Panc1 (cell line): ENCODE measurements at places on chromosomes 1 and 21. TPM values are rescaled to one million over a fixed set of nuclear protein-coding genes. Genes with fewer than 3 reads are reported as not detected.

- peak; percentile 96 for DNase-seq
These were observed at the start of gene DUSP23 for GRCh38 chr1:159780583-159781582. TSS of gene DUSP23 (plus strand) at chr1:159780962. CDS start at chr1:159781101, 139 bp downstream.

The TSTD1 gene
- 20.1 TPM for total RNA-seq

DNA sequence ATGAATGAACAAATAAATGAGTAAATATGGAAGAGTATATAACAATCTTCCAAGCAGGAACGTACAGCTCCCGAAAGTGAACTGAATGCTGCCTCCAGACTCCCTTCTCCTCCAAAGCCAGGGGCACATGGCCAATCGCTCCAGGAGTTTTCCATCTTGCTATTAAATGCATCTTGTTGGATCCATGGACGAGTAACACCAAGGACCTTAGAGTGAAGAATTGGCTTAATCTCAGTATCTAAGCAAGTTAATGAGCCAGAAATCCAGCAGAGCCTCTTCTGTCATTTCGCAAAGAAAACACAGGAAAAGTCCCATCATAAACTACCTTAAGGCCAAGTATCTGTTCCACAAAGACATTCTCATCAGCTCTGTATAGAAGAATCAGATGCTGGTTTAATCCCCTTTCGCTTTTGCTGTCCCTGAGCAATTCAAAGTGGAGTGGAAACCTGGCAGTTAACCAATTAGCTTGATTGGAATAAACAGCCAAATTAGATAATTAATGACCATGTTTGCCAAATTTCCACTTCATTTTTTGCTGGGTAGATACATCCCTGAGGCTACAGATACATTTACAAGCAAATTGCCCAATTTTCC is 116.0 kb downstream of the MIS18A start:
- no peak for DNase-seq

The SYTL1 gene
- 2.4 TPM for total RNA-seq

GRCh38 chr21:46284077-46284644 is 1.2 kb downstream of the MCM3AP start:
- no peak for DNase-seq

DNA sequence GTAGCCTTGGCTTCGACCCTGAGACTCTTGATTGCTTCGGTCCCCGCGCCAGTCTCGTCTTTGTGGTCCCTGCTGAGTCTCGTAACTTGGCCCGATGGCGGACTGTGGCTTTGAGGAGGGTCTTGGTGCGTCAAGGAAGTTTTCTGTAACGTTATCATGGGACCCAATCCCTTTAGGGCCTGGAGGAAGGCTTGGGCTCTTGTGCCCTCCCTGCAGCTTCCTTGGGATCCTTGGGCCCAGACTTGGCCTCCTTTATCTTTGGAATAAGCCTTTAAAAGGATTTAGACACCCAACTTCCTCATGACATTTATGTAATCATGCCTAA is 371 bp downstream of the ZMPSTE24 start:
- no peak for DNase-seq

- DNase-seq = no peak
These were observed 26.4 kb upstream of the KCNC4 start for GRCh38 chr1:110183642-110184167.

DNA sequence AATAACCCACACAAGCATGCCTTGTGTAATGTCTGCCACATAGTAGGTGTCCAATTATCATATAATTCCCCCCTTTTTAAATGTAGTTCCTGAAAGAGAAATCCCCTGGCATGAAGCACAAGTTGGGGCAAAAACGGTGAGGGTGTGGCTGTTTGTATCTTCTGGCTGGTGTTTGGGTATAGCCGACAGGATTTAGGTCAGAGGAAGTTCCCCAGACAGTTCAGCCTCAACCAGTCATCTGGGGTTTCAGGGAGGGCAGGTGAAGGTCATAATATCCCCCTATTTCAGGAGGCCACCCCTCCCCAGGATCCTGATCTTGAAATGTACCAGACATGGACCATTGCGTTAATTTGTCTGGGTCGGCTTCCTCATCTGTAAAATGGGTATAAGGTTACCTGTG is 29.1 kb upstream of the JUN start:
- DNase-seq = no peak

GRCh38 chr1:19110257-19110927 is 99.7 kb downstream of the UBR4 start:
- DNase-seq = no peak

DNA sequence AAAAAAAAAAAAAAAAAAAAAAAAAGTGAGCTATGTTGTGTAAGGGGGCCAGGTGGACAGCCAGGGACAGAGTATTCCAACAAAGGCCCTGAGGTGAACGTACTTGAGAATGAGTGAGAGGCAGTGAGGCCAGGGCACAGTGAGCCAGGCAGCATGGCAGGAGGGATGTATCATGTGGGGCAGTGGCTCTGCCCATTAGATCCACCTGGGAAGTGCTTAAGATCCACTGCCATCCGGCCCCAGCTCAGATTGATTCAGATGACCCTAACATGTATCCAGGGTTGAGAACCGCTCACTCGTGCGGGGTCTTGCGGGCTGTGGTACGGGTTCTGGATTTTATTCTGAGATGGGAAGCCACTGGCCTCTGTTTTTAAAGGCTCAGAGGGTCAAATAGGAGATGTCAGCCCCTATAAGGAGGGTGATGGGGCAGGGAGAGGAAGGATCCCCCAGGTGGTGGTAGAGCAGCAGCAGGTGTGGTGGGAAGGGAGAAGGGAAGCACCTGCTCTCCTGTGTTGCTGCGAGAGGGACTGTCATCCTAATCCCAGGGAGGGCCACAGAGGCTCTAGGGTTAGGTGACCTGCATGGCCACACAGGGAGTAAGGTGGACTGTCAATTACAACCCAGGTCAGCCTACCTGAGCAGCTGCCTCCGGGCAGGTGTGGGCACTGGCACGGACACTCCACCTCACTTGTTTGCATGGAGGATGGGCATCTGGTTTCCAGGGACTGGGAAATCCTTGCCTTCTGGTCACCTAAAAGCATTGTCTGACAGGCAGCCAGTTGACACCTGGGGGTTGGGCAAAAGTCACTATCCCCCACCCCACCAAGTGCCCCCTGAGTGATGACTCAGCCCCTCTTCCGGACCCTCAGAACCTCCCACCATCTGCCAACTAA is 31.6 kb downstream of the CDK18 start:
- no peak for DNase-seq

DNA sequence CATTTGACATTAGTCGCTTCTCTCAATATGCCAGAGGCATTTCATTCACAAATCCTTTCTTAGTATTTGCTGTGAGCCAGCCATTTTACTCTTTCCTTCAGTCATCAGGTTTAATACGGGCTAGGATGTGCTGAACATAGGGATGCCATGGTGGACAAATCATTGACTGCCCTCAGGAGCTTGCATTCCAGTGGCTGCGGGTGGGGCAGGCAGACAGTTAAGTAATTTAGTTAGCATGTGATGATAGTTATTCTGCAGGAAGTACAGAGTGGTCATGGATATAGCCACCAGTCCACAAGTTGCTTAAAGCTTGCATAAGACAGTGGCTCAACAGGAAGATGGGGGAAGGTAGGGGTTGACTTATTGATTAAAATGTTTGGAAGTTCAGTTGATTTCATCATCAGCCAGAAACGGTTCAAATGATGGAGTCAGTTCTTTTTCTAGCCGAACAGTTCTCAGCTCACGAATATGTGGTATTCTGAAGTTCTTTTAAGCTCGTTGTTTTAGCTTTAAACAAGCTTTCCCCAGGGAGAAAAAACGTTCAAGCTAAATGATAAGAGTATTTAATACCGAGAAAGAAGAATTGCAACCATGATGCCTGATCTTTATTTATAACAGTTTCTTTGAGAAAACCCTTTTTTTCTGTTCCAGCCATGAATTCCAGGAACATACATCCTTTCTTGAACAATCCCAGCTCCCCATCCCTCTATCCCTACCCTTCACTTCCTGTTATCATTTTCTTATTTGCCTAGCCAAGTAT is 1.4 kb downstream of the SLC22A15 start:
- no peak for DNase-seq

DNA sequence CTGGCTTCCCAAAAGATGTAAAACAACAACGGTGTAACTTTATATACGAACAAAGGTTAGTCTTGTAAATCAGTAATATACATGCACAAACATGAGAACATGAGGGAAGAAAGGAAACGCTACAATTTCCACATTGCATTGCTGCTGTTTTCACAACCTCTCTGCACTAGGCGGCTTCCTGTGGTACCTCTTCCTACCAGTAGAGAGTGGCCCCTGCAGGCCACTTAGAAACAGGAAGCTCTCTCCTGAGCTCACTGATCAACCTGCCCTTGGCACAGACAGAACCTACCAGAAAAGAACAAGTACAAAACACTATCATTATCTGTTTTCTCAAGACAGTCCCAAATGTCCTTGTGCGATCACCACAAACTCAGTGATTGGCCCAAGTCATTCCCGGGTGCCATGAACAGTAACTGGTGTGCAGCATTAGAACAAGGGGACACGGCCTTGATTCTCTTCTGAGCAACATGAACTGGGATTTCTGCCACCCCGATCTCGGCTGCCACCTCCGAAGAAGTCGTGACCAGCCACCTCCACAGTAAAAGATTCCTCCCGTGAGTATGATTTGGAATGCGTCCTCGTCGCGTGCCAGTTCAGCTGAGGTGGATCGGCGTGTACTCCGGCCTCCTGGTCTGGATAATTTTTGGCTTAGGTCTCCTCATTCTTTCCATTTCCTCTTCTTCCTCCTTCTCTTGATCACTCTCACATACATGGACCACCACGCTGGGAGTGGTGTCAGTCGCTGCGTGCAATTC is 5.7 kb upstream of the KCNE1 start:
- DNase-seq = no peak

GRCh38 chr1:215228193-215228592 is 145.7 kb downstream of the KCNK2 start:
- no peak for DNase-seq

- no peak for DNase-seq
These were observed 889 bp upstream of the CCNL2 start for GRCh38 chr1:1399872-1400575.

GRCh38 chr1:206962272-206962671 is 8.0 kb downstream of the FCAMR start:
- no peak for DNase-seq

DNA sequence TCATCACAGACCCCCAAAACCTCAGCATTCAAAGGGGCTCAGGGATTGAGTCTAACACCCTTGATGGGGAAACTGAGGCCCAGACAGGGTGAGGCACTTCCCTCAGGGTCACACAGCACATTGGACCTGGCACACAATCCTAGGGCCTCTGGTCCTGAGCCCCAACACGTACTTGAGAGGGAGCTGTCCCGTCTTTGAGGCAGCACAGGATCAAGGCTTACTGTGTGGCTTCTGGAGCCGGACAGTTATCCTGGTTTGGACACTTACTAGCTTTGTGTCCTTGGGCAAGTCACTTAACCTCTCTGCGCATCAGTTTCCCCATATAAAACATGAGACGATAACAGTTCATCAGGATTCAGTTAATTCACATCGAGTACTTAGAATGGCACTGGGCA is 26.5 kb downstream of the RUNX3 start:
- DNase-seq = no peak

- no peak for DNase-seq
These were observed 12.9 kb downstream of the PPIE start for GRCh38 chr1:39751595-39751994.

GRCh38 chr1:69976896-69977295 is 228.5 kb downstream of the LRRC40 start:
- DNase-seq = no peak

GRCh38 chr1:5394111-5394510 is 598.1 kb downstream of the NPHP4 start:
- DNase-seq = no peak

GRCh38 chr1:30855686-30856259 is 52.8 kb downstream of the SDC3 start:
- no peak for DNase-seq

DNA sequence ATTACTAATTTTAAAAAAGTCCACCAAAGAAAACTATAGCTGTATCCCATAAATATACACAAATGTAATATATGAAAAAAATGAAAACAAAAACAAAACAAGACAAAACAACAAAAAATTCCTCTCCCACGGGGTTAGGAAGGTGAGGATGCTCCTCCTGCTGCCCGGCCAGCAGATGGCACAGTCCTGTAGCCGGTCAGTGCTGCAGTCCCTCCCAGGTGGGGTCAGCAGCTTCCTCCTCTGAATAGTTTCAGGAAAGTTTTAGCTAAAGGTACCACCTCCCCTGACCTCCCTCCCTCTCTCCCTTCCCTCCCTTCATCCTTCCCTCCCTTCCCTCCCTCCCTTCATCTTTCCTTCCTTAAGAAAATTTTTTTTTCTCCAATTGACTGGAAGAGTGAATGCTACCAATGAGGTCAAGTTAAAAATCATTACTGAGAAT is 67.8 kb upstream of the BCL10 start:
- no peak for DNase-seq

The VCAM1 gene
- total RNA-seq = 0.08 TPM

GRCh38 chr1:190022709-190023108 is 455.0 kb downstream of the BRINP3 start:
- peak; percentile 47 for DNase-seq

DNA sequence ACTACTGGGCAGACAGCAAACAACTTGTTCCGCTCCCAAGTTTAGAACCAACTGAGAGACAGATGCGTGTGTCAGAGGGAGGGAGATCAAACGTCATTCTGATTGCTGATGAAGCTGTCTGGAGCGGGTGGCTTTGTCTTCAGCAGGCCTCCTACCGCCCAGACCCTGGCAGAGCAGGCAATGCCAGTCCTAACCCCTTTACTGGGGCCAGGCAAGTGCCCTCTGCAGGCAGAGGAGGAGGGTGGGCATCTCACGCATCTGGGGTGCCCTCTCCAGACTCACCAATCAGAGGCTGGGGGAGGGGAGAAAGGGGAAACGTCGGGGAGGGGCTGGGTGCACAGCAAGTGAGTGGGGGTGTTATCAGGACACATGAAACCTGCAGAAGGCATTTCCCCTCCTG is 126.6 kb downstream of the ACTL8 start:
- DNase-seq = no peak

The SKI gene
- total RNA-seq = 63.2 TPM

DNA sequence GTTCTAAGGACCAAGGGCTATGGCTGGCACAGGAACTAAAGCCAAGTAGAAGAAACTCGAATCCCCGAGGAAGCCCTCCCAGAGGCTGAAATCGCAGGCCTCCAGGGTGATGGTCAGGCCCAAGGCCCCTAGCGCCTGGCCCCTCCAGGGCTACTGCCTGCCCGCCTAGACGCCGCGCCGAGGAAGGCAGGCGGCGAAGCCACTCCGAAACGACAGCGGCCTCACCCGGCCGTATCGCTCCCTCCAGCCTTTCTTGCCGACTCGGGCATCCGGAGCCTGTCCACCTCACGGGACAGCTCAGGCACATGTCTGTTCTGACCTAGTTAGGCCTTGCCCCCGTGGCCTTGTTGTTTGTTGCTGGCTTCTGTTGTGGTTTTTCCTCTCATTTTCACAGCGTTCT is 9.7 kb upstream of the LHX8 start:
- no peak for DNase-seq
